Activated T-cell treated with anti-CD3 and anti-CD28 coated beads for 4 hours (primary cell): ENCODE measurements at places on chromosomes 3 and 15.

DNA sequence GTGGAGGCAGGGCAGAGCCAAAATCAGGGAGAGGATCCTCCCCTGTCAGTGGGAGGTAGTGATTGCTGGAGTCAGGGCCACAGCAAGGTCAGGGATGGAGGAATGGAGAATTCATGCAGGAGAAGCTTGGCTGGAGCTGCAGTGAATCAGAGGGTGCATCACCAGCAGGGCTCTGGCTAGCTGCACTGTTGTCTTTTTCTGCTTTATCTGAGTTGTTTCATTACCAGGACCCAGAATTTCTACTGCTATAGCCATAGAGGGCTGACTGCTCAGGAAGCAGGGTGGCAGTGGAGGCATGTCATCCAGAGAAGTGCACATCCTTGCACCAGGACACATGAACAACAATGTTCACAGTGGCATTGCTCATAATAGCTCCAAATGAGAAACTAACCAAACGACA is 113.5 kb upstream of the GALNT15 start:
- DNase-seq: no peak

- DNase-seq: no peak
Observed at GRCh38 chr3:194872669-194872977, 186.9 kb downstream of the FAM43A start.

- peak; percentile 22 for DNase-seq
Observed at GRCh38 chr15:92097474-92098178, 244.1 kb downstream of the SLCO3A1 start.

DNA sequence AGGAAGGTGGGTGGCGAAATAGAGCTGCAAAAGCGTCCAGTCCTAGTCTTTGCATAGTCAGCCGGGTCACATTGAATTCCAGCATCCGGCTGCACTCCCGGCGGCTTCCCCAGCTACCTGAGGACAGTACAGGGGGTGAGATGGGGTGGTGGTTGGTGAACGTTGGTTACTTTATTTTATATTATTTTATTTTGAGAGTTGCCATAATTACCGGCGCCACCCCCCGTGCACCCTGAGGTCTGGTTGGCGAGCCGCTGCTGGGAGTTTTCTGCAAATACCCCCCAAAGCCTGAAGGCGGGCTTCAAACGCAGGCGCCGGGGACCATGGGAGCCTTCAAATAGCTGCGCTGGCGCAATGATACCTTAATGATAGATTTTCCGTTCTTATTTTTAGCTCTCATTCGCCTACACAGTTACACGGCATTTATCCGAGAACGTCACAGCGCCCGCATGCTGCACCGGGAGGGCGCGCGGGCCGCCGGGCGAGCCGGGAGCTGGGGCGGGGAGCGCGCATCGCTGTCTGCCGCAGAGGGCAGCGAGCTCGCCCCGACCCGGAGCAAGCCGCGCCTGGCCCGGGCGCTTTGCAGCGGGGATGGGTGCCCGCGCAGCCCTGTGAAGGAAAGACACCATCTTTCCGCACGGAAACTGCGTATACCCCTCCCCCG is 756 bp upstream of the RASGRF1 start:
- no peak for DNase-seq

DNA sequence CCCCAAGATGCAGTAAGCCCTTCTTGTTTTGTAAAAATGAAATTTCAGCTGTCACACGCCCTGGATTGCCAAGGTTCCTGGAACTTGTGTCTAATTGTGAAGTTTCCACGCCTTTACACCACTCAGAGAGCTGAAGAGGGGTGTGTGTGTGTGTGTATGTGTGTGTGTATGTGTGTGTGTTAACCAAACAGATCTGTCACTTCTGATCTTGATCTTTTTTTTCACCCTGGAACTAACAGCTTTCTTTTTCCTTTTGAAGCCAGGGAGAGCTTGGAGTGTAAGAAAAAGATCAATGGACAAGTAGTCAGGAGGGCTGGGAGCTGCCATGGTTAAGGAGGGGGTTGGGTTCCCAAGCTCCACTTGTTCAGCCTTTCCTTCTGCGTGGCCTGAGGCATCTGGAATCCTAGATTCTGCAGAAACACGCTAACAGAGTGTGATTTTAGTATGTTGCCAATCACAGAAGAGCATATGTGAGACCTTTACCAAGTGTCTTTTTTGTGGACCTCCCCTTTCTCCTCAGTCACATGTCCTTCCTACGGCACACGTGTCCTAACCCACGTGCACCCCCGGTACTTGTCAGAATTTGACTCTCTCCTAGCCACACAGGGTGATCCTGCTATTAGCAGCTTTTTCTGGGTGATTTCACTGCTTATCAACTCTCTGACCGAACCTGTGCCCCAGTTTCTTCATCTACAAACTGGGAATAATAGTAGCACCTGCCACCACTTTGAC is 11.5 kb downstream of the TIMP4 start:
- DNase-seq: no peak

DNA sequence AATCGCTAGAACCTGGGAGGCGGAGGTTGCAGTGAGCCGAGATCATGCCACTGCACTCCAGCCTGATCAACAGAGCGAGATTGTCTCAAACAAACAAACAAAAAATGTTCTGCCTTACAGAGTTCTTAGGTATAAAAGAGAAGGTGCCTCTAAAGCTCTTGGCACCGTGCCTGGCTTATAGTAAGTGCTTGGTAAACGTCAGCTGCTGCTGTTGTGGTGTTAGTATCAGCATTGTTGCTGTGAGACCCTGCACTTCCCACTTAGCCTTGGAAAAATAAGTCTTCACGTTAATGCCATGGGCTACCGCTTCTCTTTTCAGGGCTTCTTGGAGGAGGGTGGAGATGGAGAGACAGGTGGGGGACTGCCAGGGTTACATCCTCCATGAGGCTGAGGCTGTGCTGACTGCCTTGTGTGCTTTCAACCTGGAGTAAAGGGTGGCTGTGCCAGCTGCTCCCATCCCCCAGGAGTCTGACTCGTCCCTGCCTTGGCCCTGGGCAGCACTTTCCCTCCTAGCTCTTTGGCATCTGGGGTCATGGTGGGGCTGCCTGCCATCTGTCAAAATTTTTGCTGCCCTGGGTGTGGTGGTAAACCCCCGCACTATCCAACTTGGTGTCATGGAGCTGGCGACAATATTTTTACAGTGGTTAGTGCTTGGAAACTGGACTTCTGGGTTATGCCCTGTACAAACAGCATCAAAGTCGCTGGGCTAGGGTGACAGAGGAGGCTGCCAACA is 17.8 kb downstream of the FLNB start:
- no peak for DNase-seq

DNA sequence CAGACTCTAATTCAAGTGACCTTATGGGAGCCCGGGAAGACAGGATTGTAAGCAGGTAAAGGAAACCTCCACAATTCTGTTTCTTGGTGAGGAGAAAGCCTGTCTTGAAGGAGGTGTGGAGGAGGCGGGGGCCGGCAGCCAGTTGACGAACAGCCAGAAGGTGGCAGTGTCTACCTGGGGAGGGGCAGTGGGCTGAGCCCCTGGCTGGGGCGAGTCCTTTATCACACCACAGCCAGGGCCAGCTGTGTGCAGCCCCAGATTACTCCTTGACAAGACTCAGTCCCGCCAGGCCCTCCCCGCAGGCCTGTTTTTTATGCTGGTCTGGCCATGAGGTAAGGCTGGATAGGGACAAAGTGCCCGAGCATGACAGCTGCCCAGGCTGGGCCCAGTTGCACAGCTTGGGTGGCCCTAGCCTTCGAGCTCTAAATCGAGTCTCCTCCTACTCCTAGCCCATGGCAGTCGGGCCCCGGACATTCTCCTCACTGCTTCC is 40.9 kb upstream of the IDH2 start:
- DNase-seq: peak; percentile 49

DNA sequence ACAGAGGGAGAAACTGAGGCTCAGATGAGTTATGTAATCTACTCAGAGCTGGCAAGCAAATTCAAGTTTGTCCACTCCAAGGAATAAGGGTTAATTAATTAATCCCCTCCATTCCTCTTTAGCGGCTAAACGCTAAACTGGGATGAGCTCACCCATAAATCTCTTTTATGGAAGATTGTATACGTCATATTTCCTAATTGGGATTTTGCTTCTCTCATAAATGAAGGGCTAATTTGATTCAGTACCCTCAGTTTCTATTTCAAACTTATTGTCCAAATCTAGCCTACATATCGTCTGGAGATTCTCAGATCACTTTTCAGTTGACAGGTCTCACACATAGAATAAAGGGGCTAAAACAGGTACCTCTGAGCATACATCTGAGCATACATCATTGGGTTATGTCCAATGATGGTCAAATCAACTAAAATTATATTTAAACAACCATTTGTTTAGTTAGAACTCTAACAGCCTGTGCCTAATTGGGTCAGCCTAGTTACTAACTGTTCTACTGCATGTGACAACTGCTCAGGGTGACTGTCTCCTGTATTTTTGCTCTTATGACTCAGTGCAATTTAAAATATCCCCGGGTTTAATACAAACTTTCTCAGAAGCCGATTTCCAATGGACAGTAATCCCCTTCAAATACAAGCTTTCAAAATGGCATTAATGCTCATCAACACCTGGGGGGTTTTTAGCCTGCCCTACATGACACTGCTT is 57.6 kb upstream of the PLXND1 start:
- DNase-seq: no peak

DNA sequence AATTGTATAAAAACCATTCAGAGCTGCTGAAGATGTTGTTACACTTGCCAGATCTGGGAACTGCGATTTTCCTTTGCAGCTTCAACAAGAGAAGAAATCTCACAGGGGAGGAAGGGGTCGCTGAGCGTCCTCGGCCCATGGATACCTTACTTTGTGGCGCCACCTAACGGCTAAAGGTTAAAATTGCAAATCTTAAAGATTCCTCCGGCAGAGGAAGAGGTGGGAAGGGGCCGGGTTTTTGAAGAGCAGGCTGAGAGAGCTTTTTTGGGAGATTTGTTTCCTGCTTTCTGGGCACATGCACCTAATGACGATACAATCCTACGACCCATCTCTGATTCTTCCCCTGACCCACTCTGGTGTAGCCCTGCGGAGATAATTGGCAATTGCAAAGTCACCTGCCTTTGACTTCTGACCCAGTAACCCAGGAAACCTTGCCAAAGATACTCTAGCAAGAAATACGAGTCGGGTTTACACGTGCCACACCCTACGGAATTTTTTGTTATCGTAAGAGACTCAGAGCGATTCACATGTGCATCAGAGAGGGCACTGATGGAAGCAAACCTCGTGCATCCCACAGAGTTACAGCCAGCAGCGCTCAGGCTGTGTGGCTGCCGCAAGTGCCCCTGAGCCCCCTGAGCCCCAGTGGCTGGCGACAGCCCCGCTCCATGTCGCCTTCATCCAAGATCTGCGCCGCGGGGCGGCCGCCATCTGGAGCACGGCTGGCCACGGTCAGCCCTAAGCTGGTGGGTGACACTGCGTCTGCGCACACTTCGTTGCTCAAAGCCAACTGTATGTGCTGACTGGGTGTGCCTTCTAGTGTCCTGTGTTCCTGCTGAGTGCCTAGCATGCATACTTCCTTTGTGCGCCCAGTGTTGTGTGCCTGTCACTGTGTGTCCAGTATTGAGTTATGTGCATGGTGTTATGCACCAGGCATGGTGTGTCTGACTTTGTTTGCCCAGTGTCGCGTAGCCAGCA is 55.2 kb upstream of the CHRNA7 start:
- peak; percentile 17 for DNase-seq

GRCh38 chr3:69196876-69197275 is 74.5 kb upstream of the LMOD3 start:
- DNase-seq: no peak

DNA sequence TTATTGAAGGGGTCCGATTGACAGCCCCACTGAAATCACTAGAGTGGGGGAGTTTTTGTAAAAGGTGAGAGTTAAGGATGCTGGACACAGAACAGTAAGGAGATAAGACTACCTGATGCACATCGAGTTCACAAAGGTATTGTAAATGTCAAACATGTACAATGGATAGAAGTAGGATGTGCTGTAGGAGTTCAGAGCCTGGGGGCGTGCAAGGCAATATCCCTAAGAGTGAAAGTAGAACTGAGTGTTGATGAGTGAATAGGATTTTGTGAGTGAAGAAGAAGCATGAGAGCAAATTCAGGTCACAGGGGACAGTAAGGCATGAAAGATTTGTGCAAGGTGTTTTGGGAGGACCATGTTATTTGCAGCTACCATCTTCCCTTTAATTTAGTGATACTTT is 21.5 kb downstream of the DOCK3 start:
- DNase-seq: no peak

GRCh38 chr3:119731560-119732343 is 28.9 kb downstream of the CFAP91 start:
- no peak for DNase-seq

- no peak for DNase-seq
Observed at GRCh38 chr15:85852969-85853368, 58.2 kb upstream of the KLHL25 start.

GRCh38 chr15:50675535-50676144 is 11.0 kb downstream of the TRPM7 start:
- no peak for DNase-seq

DNA sequence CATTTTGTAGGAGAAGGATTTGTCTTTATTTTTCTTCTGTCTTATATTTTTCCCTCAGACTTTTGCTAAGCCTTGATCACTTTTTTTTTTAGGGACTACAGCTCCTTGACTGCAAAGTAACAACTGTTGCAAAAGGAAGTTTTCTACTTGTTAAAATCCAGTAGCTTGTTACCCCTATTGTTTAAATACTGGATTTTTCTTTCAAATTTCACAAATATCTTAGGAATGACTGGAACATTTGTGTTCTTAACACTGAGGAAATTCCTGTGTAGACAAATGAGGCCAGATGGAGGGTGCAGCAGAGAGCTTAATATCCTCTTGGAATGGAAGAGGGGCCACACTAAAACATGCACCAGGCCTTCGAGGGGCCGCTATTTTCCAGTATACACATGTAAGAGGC is 3.2 kb upstream of the PGPEP1L start:
- no peak for DNase-seq

- DNase-seq: no peak
Observed at GRCh38 chr3:3110749-3111361, 681 bp upstream of the IL5RA start.

- DNase-seq: no peak
Observed at GRCh38 chr3:21094686-21095085, 656.3 kb downstream of the ZNF385D start.

DNA sequence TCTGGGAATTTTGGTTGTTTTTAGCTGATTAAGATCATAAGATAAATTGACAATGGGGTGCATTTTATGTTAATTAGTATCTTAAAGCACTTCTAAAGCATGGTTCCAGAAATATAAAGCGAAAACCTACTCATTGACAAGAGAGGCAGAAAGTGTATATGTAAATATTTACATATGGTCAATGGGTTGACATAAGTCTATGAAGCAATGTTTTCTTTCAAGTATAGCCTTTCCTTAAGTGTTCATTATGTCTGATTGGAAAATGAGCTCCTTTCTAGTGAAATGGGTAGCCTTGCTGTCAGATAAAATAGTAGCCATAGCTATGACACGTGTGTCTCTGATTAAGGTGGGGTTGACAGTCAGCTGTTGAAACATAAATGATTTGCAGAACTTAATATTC is 365.2 kb upstream of the AGTR1 start:
- DNase-seq: no peak

GRCh38 chr15:57281321-57281720 is 95.0 kb upstream of the CGNL1 start:
- DNase-seq: no peak
